ENCODE measurements at places on chromosomes 16 and 17.

DNA sequence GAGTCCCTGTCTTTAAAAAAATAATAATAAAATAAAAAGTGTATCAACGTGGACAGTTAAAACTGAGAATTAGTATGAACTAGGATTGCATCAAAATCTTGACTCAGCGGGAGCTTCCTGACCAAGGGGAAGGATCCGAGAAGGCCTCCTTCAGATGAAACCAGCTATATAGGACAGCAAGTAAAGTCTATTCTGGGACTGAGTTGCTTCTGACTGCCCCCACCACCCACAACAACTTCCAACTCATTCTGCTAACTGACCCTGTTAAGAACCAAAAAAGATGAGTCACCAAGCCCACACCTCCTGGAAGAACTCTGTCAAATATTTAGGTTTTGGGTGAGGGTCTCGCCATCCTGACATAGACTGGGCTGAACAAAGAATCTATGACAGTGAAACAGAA lies 24.9 kb downstream of the MPP3 start:
- DNase-seq, result no peak

- DNase-seq, result no peak
These were observed 7.4 kb downstream of the ZDHHC7 start for GRCh38 chr16:85003725-85004586.

GRCh38 chr16:17360693-17361122 lies 110.1 kb downstream of the XYLT1 start:
- DNase-seq, result no peak

DNA sequence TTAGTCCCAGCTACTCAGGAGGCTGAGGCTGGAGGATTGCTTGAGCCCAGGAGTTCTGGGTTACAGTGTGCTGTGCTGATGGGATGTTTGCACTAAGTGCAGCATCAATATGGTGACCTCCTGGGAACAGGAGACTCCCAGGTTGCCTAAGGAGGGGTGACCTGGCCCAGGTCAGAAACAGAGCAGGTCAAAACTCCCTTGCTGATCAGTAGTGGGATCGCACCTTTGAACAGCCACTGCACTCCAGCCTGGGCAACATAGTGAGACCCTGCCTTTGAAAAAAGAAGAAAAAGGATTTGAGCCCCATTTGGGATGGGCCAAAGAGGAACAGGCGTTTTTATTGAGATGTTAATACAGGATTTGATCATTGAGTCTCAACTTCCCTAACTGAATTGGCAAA lies 30.6 kb downstream of the CLUH start:
- no peak for DNase-seq

DNA sequence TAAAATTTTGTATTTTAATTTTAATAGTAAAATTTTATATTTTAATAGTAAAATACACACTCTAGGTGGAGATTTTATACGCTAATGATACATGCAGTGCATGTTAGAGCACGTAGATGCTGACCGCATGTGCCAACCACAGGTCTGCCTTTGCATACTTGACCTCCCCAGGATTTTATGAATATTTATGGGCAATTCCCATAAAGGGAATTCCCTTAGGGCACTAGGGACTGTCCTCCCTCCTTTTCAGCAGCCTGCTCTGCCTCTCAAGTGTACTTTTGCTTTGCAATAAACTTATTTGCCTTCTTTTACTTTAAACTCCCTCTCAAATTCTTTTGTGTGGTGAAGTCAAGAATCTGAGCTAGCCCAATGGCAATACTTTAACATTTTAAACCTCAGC lies 217.7 kb upstream of the CDH8 start:
- no peak for DNase-seq

Data from stimulated activated CD4-positive, alpha-beta T cell treated with anti-CD3 and anti-CD28 coated beads, Interleukin-4, amount 100 ng/mL, for 1 hour (primary cell).